ENCODE measurements at places on chromosomes 7 and 10.
A peak's percentile ranks its signal among the peaks of the same experiment; 100 is the strongest.

GRCh38 chr10:563827-564226, 125.6 kb downstream of the DIP2C start:
- no peak for DNase-seq

DNA sequence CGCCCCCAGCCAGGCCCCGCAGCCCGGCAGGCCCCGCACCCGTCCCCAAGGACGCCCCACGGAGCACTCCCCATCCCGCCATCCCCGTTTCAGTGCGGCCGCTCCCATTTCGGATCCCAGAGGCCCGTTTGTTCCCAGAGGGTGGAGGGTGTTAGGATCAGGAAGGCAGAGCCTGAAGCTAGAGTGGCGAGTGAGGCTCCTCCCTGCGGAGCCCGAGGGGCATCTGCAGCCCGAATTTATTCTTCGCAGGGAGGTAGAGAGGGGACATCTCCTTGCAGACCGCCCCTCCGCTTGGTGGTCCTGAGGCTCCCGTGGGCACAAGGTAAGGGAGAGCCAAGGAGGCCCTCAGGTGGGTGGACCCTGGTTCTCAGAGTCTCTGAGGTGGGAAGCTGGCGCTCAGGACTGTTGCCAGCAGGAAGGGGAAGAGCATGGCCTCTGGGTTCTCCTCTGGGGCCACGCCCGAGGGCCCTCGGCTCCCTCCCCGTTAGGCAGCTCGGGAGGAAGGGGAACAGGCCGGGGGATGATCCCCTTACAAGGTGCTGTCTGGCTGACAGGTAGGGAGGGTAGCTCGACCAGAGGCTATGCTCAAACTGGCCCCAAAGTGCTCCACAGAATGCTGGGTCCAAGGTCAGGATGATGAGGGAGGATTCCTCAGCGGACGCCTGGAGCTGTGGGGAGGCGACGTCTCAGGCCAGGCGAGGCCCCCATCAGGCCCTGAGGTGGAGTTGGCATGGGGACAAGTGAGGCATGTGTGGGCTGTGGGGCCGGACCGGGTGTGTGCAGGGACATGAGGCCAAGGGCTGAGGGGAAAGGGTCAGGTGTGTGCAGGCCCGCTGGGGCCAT, 17.4 kb downstream of the POLL start:
- peak; percentile 44 for DNase-seq

DNA sequence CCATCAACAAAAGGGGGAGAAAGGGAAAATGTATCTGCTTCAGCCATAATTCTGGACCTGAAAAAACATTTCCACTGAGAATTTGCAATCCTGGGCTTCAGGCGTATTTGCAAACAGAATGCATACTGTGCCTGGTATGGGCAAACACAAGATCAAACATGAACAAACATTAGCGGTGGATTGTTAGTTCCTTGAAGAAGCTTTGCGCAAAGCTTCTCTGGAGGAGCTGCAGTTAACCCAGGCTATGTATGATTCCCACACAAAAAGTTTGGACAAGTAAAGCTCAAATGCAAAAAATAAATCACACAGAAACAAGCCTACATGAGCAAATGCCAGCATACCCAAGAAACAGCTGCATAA, 20.4 kb upstream of the HILPDA start:
- no peak for DNase-seq

GRCh38 chr10:127313996-127314700, 117.8 kb upstream of the INSYN2A start:
- no peak for DNase-seq

DNA sequence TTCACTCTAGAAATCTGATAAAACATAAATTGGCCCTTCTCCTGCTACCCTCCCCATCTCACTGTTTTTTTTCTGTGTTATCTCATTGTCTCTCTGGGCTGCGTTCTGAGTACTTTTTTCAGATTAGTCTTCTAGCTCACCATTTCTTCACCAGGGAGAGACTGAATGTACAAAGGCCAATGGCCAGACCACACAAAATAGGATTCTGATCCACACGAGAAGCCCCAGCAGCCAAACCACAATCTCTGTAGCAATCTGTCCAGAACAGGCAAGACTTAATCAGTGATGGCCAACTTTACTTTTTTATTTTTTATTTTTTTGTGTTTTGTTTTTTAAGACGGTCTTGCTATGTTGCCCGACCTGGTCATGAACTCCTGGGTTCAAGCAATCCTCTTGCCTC, 55.9 kb upstream of the PAPSS2 start:
- DNase-seq: no peak

DNA sequence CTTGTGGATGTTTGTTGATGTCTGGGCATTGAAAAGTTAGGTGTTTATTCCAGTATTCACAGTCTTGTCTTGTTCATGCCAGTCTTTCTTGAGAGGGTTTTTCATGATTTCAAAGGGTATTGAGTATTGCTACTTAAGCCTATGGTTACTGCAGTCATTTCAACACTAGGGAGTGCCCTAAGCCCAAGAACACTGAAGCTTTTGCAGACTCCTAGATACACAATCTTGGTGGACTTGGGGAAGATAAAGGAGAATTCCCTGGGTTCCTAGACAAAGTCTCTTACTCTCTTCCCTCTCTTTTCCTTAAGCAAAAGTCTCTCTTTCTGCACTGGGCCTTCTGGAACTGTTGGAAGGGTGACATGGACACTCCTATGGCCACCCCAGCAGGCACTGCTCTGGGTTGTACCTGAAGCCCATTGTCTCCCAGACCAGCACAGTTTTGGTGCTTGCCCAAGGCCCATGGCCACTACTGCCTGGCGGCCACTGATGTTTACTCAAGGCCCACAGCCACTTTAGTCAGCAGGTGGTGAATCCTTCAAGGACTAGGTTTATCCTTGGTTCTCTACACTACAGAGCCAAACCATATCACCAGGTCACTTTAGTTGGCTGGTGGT, 24.9 kb downstream of the SAMD9 start:
- DNase-seq: peak; percentile 12

DNA sequence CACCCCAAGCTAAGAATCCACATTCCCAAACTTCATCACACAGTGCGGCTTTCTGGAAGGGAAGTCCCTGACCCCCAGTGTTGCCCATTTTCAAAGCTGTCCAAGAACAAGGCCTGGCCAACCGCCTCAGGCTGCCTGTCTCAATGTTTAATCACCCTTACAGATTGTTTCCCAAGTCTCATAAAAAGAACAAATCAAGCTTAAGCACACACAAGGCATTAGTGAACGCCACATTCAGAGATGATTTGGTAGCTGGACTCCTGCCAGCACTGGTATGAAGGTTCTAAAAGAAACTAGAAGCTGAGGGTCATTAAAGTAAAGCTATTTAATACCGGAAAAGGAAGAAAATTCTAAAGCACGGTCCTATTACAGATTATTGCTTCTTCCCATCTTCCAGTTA, 35.6 kb downstream of the C10orf90 start:
- DNase-seq: no peak

GRCh38 chr7:38660427-38661099, 29.4 kb upstream of the AMPH start:
- DNase-seq: peak; percentile 18

GRCh38 chr10:84076540-84077195, 62.6 kb upstream of the GHITM start:
- peak; percentile 24 for DNase-seq

Data from hepatic stellate cell (primary cell).